ENCODE measurements at places on chromosomes 1 and 21. TPM values are rescaled to one million over a fixed set of nuclear protein-coding genes. Genes with fewer than 3 reads are reported as not detected.

SAMD11 gene
- 6.1 TPM for total RNA-seq

NR5A2 gene
- 8.3 TPM for total RNA-seq

TDRD10 gene
- total RNA-seq = 3.7 TPM

CATSPERE gene
- 3.4 TPM for total RNA-seq

MX2 gene
- 8.7 TPM for total RNA-seq

MAB21L3 gene
- total RNA-seq = 0.31 TPM

RAB42 gene
- 14.2 TPM for total RNA-seq

ZNF683 gene
- total RNA-seq = not detected

INSRR gene
- total RNA-seq = 0.21 TPM

CLCA4 gene
- total RNA-seq = 1.7 TPM

CLCNKA gene
- 0.41 TPM for total RNA-seq

GNG4 gene
- total RNA-seq = 0.51 TPM

Measured in tongue (tissue), 3 donors.